ENCODE measurements at places on chromosomes 6 and 20.

GRCh38 chr6:8088886-8089285, 13.5 kb downstream of the EEF1E1 start:
- DNase-seq, result no peak

- peak; percentile 77 for DNase-seq
Observed at GRCh38 chr20:325045-325888, at the start of gene SOX12. TSS of gene SOX12 (plus strand) at chr20:325552. CDS start at chr20:325925, 373 bp downstream.

DNA sequence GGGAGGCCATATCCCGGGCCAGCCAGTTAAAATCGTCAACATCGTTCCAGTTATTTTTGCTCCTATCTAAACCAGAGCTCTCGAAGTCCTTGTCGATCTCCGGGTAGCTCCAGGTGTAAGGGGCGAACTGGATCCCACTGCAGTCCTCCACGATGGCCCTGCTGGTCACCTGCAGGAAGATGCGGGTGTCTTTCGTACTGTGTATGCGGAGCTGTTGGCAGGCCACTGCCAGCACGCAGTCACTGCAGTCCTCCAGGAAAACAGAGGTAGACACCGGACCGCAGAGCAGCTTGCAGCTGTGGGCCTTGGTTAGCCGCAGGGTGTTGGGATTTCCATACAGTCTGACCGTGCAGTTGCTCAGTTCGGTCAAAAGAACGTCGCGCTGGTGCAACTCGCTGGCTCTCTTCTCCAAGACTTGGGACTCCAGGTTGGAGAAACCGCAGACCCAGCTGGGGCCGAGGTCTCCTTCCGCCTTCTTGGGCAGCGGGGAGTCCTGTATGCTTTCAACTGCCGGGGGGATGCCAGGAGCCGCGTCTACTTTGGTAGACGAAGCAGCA, 742 bp downstream of the TBCC start:
- peak; percentile 40 for DNase-seq

- DNase-seq, result no peak
Observed at GRCh38 chr20:55953201-55953600, 52.1 kb downstream of the CBLN4 start.

DNA sequence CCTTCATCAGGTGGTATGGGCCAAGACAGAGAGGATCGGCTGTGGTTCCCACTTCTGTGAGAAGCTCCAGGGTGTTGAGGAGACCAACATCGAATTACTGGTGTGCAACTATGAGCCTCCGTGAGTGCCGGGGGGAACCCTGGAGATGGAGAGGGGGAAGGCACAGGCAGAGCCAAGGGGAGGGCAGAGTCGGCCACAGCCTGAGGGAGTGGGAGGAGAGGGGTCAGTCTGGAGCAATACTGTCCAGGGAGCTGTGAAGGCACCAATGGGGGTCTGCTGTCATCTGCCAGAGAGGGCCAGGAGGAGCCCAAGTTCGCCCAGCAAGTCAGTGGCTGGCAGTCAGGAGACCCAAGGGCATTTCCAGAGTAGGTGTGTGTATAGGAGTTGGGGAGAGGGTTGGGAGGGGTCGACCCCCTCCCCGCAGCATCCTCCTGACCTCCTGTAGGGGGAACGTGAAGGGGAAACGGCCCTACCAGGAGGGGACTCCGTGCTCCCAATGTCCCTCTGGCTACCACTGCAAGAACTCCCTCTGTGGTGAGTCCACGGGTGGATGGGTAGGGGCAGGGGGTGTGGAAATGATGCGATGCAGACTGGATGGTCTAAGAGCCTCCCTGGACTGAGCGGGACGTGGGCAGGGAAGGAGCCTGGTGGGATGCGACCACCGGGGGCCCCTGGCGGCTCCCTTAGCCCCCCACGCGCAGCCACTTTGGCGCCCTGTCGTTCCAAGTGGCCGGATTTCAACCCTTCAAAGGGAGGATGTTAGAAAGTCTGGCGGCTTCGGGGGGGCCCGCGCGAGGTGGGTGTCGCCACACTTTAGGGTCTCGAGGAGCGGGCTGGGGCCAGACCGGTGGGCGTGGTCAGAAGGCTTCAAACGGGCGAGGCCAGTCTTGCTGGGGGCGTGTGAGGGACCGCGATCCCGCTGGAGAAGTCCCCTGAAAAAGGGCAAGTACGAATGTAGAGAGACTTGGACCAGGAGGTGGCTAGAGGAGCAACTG, 7.2 kb downstream of the PI16 start:
- DNase-seq, result no peak

- no peak for DNase-seq
Observed at GRCh38 chr6:5517796-5518195, 256.5 kb downstream of the FARS2 start.

- no peak for DNase-seq
Observed at GRCh38 chr20:37330316-37330715, 15.6 kb upstream of the SRC start.

DNA sequence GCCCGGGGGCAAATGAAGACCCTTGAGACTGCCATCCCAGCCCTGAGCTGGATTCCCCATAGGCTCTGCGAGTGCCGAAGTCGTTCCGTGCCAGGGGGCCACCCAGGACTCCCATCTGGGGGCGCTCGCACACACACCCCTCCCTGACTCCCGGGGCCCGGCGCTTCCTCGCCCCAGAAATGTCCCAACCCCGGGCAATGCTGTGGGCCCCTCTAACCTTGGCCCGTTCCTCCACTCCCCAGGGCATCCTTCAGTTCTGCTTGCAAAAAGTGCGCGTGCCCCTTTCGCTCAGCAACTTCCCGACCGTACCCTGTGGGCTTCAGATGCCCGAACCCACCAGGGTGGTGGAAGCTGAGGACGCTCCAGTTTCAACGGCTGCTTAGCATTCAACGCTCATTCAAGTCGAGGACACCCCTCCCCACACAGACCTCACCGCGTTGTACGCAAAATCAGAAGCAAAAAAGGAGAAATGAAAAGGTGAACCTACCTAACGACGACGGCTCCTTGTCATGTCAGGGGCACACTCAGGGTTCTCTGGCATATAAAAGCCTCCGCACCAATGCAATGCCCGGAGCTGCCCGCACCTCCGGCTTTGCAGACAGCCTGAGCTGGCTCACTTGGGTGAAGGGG, 25.3 kb downstream of the RIPOR2 start:
- no peak for DNase-seq

DNA sequence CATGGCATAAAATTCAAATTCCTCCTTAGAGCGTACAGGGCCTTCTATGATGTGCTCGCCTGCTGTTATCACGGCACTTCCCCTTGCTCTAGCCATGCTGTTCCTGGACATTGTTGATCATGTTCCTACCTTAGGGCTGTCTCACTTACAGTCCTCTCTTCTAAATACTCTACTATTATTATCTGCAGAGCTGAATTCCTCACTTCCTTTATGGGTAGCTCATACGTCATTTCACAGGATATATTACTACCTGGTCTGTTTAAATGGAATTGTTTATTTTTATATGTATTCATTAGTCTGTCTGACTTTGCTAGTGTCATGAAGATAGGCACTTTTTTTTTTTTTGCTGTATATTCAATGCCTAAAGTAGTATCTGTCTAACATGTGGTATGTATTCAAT, 94.7 kb upstream of the FLRT3 start:
- DNase-seq, result no peak

GRCh38 chr20:24823989-24824693, 124.9 kb upstream of the CST7 start:
- DNase-seq, result no peak

- DNase-seq, result no peak
Observed at GRCh38 chr6:14734416-14735340, 511.2 kb upstream of the JARID2 start.

- DNase-seq, result no peak
Observed at GRCh38 chr6:127951172-127951917, 50.5 kb upstream of the THEMIS start.

GRCh38 chr20:46202766-46203509, 84.8 kb downstream of the CD40 start:
- DNase-seq, result no peak

DNA sequence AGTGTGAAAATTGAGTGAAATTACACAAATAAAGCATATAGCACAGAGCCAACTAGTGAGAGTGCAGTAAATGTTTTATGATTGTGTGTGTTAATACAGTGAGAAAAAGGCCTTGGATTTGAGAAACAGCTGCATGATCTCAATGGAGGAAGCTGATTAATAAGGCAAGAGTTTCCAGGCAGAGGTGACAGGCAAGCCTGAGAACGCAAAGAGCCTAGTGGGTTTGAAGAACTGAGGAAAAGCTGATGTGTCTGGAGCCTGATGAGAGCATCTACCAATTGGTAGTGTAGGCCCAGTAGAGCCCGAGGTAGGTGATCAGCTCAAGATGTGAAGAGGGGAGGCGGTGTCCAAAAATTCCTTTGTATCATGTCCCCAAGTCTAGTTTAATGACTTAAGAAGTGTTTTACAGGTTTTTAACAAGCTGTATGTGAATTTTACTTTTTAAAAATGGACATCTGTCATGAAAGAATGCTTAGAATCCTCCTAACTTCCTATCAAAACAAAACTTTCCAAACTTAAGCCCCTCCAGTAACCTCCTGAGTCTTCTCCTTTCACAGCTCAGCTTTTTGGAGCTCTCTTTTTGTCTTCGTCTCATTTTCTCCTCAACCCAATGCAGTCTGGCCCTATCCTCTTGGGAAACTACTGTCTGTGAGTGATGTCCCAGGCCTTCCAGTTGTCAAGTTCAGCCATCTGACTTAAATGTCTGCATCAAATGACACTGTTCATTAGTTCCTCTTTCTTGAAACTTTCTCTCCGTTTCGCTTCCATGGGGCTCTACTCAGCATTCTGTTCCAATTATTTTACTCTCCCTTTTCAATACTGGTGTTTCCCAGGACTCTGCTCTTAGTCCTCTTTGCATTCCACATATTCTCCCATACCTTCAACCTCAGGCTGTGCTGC, 1.2 kb downstream of the CDC40 start:
- DNase-seq, result no peak

DNA sequence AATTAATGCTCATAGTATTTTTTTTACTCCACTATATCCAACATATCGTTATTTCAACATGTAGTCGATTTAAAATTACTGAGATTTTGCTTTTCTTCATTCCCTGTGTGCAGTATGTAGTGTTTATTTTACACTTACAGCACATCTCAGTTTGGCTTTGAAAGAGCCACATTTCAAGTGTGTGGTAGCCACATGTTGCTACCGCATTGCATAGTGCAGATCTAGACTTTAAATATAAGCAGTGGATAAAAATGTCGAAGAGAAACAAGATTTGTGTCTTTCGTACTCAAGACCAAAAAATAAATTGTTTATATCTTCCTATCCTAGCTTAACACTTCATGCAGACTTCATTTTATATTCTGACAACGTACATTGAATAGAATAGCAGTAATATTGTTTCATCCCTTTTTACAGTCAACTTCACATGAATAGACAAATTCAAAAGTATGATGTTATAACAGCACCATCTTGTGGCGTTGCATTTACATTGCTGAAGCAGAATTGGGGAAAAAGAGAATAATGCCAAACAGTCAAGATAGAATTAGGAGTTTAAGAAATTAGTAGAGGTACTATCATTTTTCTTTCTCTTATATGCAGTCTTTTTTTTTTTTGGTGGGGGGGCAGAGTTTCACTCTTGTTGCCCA, 29.9 kb downstream of the FBXO5 start:
- DNase-seq, result no peak

- no peak for DNase-seq
Observed at GRCh38 chr6:17281497-17282481, 628 bp downstream of the RBM24 start.

DNA sequence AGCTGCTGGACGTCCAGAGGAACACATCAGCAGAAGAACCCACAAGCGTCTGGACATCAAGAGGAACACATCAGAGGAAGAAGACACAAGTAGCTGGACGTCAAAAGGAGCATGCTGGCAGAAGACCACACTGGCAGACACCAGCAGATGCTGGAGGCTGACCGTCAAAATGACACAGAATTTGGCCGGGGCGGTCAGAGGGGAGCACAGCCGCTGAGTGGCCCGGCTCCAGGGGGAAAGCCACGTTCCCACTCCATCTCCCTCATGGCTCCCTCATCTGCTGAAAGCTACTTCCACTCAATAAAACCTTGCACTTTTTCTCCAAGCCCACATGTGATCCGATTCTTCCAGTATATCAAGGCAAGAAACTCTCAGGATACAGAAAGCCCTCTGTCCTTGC, 283.6 kb downstream of the PTPRT start:
- no peak for DNase-seq

DNA sequence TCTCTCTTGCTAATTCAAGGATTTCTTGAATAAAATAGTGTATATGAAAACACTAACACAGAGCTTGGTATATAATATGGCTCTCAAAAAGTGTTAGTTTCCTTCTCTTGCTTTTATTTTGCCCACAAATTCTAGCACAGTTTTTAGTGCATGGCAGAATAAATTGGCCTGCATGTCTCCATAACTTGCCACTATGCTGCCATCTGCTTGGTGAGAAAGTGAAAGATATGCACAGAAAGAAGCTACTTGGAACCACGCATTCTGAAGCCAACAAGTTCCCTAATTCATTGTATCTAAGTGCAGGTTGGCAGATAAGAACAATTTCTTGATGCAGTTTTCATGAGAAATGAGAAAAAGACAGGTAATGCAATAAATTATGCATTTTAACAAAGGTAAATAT, 101.2 kb downstream of the EPHA7 start:
- DNase-seq, result no peak

DNA sequence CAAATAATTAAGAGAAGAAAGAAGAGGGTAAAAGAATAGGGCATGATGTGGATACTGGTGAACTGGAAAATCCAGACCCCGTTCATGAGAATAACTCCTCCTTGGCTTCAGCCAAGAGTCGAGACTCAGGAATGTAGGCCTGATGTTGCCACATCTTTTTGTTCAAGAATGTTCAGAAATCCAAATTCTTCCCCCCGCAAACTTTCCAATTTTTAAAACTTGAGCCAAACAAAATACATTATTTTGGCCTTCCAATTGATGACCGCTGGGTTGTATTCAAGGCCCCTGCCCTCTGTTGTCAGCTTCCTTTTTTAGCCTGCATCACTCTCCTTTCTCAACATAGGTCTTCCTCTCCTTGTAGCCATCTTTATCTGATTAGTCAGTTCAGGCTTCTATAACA, 106.1 kb downstream of the TNFAIP3 start:
- DNase-seq, result peak; percentile 39

GRCh38 chr6:26175428-26176181, 88.4 kb downstream of the HFE start:
- no peak for DNase-seq

GRCh38 chr6:136201732-136202131, 48.4 kb downstream of the MTFR2 start:
- peak; percentile 27 for DNase-seq

GRCh38 chr20:35618263-35619131, 2.9 kb downstream of the SPAG4 start:
- DNase-seq, result no peak

- DNase-seq, result no peak
Observed at GRCh38 chr6:17957904-17958620, 29.4 kb downstream of the KIF13A start.

Measured in skeletal muscle cell (primary cell).